Renal pelvis (tissue), 12 donors: ENCODE measurements at places on chromosomes 11 and 22. TPM values are rescaled to one million over a fixed set of nuclear protein-coding genes. Genes with fewer than 3 reads are reported as not detected.
A peak's percentile ranks its signal among the peaks of the same experiment; 100 is the strongest.

DNA sequence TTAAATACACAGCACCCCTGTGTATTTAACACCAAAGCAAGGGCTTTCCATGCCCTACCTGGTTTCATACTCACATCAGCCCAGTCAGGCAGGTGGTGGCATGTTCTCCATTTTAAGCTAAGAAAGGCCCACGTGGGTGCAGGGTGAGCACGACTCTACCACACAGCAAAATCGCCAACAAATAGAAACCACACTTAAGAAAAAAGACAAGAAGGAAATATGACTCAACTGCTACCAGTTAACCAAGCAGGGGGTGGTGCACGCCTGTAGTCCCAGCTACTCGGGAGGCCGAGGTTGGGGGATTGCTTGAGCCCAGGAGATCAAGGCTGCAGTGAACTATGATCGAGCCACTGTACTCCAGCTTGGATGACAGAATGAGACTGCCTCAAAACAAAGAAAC lies 35.2 kb upstream of the TFIP11 start:
- no peak for DNase-seq

GRCh38 chr11:19345519-19345847 lies 104.7 kb upstream of the E2F8 start:
- DNase-seq: no peak

DNA sequence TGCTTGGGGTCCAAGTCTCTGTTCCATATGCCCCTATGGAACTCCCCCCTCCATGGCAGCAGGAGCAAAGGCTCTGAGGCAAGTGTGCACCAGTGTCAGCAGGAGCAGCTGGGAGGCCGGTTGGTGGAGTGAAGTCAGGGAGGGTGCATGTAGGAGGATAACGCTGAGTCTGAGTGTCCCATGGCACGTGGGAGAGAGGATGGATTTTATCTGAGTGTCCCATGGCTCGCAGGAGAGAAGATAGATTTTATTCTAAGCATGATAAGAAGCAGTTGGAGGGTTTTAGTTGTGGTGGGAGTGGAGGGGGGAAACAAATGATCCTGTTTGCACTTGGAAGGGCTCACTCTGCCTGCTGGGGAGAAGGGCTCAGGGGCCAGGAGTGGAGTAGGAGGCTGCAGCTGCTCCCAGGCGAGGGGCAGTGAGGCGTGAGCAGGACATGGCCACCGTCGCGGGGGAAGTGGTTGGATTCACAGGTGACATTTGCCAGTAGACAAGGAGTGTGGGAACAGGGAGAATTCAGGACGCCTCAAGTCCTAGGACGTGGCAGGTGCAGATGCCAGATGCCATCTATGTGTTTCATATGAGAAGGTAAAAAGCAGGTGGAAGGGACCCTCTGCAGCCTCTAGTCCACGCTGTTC lies 33.6 kb upstream of the PARVG start:
- no peak for DNase-seq

DNA sequence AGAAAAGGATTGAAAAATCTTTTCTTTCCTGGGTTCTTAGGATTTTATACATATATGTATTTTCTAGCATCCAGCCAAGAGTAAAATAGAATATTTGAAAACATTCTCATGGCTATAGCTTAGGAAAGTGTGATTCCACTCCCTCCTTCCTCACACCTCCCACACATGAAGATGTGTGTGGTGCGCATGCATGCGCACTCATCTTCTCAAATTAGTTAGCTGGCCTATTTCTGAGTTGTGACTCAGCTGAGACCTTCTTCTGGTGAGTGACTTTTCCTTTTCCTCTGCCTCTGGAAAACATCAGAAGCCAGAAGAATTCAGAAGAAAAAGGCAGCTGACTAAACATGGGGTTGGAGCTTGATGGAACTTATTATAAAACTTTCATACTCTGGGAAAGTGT lies 149.8 kb downstream of the OR4C45 start:
- DNase-seq: no peak

- DNase-seq: no peak
Measured at GRCh38 chr22:38737302-38738060, 18.3 kb downstream of the SUN2 start.

DNA sequence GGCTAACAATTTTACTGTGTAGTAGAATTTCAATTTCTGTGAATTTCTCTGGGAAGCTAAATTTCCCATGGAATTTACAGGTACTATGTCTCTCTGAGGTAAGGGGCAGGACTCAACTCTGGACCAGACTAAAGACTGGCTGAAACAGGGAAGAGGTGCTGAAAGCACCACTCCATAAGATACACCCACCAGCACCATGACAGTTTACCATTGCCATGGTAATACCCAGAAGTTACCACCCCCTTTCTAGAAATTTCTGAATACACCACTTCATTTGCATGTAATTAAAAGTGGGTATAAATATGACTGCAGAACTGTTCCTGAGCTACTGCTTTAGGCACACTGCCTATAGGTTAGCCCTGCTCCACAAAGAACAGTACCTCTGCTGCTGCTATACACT lies 274.1 kb downstream of the TTC28 start:
- no peak for DNase-seq

GRCh38 chr22:41320416-41321240 lies 19.3 kb downstream of the ZC3H7B start:
- DNase-seq: no peak

- DNase-seq: peak; percentile 70
Measured at GRCh38 chr11:130181295-130182272, 22.0 kb downstream of the ST14 start.

- no peak for DNase-seq
Measured at GRCh38 chr11:43515090-43515489, 156.4 kb downstream of the TTC17 start.

- no peak for DNase-seq
Measured at GRCh38 chr11:15779518-15779917, 576.8 kb downstream of the SOX6 start.

DNA sequence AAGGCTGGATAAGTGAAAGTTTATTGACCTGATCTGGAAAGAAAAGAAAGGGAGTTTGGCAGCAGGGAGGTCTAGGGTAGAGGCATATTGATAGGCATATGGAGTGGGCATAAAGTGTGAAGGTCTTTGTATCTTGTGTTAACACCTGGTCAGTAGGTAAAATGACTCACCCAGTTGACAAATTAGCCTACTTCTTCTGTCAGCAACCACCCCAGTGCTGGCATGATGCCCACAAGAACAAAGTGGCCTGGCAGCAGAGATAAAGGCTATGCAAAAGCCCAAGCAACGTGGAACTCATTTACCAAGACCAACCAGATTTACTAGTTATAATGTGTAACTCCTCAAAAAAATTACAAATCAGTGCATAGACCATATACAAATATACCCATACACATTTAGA lies 4.9 kb downstream of the OR10A3 start:
- no peak for DNase-seq

- no peak for DNase-seq
Measured at GRCh38 chr11:21650961-21651360, 541.9 kb upstream of the ANO5 start.

DNA sequence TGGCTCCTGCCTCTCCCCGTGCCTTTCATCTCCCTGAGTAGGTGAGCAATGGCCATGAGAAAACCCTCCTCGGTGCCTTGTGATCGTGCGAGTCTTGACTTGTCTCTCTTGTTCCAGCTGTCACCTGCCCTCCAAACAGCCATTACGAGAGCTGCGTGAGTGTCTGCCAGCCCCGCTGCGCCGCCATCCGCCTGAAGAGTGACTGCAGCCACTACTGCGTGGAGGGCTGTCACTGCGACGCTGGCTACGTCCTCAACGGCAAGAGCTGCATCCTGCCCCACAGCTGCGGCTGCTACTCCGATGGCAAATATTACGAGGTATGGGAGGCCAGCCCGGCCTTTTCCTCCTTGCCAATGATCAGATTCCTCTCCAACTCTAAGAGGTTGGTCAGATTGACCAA lies 51.7 kb downstream of the TECTA start:
- DNase-seq: no peak

GRCh38 chr22:48434156-48434867 lies 1393.4 kb downstream of the BRD1 start:
- no peak for DNase-seq

- DNase-seq: no peak
Measured at GRCh38 chr11:74966651-74967050, 17.6 kb downstream of the SPCS2 start.

GRCh38 chr11:62499944-62500649 lies 46.5 kb downstream of the AHNAK start:
- no peak for DNase-seq

DNA sequence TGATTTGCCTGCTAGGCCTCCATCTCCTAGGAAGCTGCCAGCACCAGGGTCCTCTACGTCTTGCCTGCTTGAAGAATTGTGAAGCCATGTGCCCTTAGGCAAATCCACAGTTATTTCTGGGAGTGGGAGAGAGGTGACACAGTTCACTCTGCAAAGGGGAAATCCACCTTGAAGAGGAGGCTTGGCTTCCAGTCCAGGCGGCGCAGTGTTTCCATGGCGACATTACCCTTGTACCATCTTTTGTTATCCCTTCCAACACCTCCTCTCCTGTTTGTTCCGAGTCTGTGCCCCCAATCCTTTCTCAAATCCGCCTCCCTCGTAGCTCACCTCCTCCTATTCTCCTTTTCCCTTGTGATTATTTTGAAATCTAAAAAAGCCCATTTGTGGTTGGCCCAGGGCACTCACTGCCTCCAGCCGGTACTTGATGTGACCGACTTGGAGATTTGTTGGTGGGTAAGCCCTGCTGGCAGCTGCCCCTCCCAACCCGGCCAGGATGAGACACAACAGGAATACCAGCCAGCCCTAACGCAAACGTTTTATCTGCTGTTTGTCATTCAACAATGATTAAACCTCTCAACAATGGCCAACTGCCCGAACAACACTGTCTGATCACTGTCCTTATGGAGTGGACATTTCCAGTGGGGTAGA lies 18.4 kb downstream of the SYT13 start:
- no peak for DNase-seq

- DNase-seq: peak; percentile 88
Measured at GRCh38 chr22:49962012-49962750, 1.6 kb downstream of the PIM3 start.

DNA sequence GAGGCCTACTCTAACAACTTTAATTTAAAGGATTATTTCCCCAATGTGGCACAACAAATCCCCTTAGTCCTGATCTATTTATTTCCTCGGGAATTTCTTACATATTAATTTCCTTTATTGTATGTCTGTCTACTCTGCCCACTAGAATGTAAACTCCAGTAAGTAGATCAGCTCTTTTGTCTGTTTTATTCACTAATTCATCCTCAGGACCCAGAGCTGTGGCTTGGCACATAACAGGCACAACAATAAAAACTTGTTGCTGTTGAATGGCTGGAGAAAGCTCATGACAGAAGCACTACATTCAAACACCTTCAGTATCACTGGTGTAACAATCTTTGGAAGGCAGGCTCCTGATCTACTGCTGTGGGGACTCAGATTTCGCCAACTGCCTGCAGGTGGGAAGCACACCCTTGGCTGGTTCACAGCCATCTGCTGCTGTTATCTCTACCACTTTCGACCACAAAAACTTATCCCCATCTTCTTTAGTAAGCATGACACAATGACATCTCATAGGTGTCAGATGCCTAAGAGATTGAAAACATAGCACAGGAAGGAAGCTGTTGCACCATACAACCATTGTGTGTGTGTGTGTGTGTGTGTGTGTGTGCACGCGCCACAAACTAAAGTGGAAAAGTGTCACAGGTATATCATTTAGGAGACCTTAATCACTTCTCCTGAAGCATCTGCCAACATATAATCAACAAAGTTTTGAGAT lies 11.9 kb downstream of the HIRA start:
- DNase-seq: no peak

DNA sequence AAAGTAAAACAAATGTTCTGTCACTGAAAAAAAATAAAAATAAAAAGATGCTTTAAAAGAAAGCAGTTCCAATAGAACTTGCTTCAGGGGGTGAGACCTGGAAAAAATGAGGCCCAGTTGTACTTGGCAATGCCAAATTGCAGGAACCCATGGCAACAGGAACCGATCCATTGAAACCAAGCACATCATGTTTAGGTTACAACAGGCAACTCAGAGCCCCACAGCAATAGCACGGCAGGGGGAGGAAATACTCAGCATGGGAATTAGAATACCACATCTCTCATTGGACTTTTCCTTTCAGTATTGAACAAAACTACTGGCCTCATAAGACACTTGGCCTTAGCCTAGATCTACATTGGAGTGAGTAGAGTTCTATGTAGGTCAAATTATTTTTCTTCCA lies 84.3 kb downstream of the MSANTD4 start:
- no peak for DNase-seq

DNA sequence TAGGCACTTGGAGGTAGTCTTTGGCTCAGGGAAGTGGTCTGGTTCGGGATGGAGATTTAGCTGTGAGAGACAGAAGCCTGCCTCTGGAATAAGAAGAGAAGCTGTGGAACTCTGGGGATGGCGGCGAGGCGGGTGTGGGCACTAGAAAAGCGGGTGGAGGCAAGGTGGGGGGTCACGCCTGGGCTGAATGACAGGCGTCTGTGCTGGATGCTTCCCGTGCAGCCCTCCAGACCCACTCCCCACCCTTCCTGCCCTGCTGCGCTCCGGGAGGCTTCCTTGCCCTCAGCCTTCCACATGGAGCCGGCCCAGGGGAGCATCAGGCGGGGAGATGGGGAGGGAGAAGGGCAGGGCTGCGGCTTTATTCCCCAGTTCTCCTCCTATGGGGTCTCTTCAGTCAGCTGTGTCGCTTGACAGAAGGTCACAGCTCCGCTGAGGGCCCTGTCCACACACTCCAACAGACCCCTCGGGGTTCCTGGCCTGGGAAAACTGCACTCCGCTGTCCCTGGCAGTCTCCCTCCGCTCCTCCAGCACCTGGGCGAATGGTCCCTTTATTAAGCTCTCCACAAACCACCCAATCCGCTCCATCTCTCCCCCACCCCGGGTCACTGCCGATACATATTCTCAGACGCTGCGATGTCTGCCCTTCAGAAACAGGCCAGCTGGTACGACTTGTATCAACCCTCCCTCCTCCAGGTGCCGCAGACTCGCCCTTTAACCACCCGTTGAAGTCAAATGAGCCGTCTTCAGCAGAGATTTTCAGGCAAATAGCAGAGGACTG lies 6.2 kb downstream of the DNAJB13 start:
- DNase-seq: no peak

GRCh38 chr11:13705710-13706109 lies 37.2 kb downstream of the FAR1 start:
- DNase-seq: no peak

DNA sequence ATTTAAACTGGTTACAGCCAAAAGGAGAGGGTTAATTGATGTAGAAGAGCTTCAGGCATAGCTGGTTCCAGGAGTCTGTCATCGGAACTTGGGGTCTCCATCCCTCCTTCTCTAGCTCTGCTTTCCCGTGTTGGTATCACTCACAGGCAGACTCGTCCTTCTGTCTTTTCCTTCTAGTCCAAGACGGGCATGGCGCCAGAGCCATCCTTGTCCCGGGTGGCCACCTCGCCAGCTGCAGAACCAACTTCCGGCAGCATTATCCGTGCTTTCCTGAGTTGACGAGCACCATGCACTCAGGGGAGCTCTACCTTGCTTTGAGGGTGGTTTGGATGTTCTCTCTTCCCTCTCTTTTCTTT lies 14.7 kb downstream of the LINC01488 start:
- no peak for DNase-seq

The TMPRSS6 gene
- polyA plus RNA-seq: 0.44 TPM

The FOLR3 gene
- polyA plus RNA-seq: 1.6 TPM

The TTC28 gene
- 31.4 TPM for polyA plus RNA-seq

The ELFN2 gene
- 1.6 TPM for polyA plus RNA-seq

The COMT gene
- 126 TPM for polyA plus RNA-seq

The OR52I1 gene
- 0.03 TPM for polyA plus RNA-seq

The SEPTIN3 gene
- polyA plus RNA-seq: 7.5 TPM

The WNT11 gene
- 21.0 TPM for polyA plus RNA-seq

The SPDYC gene
- not detected for polyA plus RNA-seq

The C22orf31 gene
- 0.76 TPM for polyA plus RNA-seq

The CLDN5 gene
- 37.5 TPM for polyA plus RNA-seq

The HTR3A gene
- polyA plus RNA-seq: not detected

The AMOTL1 gene
- 39.9 TPM for polyA plus RNA-seq

The PHF21B gene
- polyA plus RNA-seq: 4.5 TPM

The MPPED1 gene
- 1.2 TPM for polyA plus RNA-seq

The WBP2NL gene
- polyA plus RNA-seq: 2.8 TPM

The MMP1 gene
- not detected for polyA plus RNA-seq
